ENCODE measurements at places on chromosomes 2 and 18.

- DNase-seq = no peak
Observed at GRCh38 chr2:74128206-74128605, 19.5 kb downstream of the BOLA3 start.

DNA sequence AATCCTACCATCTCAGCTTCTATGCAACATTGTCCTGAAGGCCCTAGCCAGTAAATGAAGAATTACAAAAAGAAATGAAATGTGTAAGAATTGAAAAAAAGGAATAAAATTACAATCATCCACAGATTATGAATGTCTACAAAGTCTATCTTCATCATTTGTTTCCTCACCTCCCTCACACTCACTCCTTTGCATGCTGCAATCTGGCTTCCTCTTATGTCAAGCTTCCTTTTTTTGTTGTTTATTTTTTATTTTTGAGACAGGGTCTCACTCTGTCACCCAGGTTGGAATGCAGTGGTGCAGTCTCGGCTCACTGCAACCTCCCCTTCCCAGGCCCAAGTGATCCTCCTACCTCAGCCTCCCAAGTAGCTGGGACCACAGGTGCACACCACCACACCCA lies 129.0 kb downstream of the CABYR start:
- no peak for DNase-seq

DNA sequence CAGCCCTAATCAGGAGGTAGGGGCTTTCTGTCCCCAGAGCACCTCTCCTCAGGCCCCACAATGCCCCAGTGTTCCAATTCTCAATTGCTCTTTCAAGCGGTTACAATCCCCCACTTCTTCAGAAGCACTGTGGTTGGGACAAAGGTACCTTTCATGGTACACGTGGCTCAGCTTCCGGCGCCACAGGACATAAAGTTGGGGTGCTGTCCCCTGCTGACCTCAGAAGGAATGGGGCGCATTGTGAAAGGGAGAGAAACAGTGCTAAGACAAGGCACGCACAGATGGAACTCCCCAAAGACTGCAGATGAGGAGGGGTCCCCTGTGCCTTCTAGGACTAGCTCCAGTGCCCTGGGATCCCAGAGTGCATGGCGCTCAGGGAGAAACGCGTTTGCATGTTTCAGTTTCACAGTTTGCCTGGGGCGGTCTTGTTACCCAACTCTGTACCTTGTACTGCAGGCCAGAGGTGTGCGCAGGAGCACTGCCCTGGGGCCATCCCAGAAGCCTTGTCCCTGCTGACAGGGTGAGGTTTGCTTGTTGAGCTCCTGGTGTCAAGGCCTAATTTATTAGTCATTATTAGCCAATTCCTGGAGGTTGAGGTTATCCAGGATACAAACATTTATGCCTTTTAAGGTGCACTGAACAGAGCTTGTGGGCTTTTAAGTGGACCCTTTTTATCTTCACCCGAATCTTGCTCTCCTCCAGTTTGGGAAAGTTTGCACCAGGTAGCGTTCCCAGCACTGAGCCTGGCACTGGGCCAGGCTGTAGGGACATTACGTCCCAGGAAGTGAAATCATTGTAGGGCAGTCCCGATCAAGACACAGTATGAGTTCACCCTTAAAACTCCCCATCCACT lies 7.6 kb downstream of the CNDP1 start:
- DNase-seq = no peak

DNA sequence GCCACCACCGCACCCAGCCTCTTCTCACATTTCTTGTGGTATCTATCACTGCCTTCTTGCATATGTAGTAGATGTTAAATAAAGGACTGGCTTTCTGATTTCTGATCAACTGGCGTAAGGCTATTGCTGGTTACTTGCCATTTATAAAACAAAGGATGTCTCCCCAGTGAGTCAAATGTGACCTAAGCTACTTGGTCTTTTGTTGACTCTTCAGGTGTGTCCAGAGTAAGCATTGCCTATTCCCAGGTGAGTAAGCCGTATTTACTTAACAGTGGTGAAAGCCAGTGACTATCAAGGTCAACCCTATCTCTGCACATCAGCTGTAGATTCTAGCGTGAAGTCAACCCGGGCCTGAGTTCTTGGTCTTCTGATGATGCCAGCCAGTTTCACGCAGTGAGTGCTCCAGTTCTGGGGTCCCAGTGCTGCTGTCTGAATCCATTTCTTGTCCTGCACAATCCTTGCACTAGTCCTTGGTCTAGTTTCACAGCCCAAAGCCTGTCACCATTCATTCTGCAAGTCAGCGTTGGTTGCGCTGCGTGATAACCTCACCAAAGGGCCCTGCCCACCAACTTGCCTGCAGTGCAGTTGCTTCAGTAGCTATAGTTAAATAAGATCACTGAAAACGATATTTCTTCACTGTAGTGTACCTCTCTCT lies 120.2 kb downstream of the GBX2 start:
- no peak for DNase-seq

DNA sequence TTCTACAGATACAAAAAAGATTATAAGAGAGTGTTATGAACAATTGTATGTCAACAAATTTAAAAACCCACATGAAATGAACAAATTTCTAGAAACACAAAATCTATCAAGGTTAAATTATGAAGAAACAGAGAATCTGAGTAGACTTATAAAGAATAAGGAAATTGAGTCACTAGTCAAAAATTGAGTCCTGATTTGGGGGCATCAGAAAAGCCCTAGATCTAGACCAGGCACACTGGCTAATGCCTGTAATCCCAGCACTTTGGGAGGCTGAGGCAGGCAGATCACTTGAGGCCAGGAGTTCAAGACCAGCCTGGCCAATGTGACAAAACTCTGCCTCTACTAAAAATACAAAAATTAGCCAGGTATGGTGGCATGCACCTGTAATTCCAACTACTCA lies 15.3 kb upstream of the SPR start:
- DNase-seq = no peak

- DNase-seq = no peak
Observed at GRCh38 chr18:66616523-66616983, 12.7 kb upstream of the CDH19 start.

DNA sequence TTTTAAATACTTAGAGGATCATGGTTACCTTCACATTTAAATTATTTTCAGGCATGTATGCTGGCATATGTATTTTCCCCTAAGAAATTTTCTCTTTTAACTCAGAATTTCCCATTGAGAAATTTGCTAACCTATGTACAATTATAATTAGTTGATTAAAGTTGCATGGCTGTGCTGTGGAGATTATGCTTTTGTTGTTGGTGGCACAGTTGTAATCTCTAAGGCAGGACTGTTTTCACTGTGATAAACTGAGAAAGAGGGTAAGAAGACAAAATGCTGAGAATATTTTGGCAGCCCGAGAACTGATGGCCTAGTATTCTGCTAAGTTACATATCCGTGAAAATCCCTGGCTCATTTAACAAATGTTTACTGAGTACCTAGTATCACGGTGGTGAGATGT lies 1.4 kb downstream of the VRK2 start:
- DNase-seq = no peak

DNA sequence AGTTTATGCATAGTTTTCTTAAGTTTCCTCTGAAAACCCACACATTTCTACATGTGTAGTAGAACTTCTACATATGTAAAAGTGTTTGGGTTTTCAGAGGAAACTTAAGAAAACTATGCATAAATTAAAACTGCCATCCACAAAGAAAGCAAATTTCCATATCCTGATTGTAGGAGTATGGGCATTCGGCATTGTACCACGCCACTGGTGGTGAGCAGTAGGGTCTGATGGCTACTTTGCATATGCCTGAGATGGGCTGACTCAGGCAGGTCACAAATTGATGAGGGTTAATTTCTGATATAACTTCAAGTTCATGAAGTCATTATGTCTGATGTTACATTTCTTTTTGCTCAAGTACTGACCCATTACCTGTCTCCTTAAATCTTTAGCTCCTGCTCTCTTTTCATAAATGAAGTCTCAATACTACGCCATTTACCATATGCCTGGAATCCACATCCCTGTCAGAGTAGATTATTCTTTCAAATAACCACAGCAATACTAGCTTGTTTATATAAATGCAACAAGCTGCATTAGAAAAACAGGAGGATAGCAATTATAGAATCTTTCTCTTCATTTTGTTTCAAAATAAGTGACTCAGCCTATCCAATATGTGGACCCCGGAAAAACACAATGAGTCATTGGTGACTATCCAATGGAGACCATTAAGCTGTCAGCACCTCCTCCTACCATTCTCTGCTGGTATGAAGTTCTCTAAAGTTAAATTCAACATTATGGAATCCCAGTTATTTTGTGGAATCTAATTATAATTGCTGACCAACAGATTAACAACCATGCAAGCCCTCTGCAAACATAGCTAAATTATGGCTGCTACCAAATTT lies 355.2 kb upstream of the UBE2E3 start:
- no peak for DNase-seq

GRCh38 chr18:3886575-3887322 lies 436.8 kb downstream of the TGIF1 start:
- no peak for DNase-seq

DNA sequence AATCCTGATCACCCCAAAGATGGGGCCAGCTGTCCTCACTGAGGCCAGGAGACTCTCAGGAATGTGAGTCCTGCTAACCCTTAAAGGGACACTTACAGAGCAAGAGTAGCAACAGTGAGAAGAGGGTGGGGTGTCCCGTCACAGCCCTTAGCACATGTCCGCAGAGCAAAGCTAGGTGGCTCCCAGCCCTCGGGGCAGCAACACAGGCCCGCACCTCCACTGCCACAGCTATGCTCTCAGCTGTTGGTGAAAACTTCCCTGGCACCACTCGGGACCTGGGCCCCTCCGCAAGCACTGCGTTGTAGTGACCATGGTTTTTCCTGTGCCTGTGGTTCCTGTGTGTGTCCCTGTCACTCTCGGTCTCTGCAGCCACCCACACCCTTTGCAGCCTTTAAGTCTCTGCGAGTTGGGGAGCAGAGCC lies 76.4 kb upstream of the UXS1 start:
- DNase-seq = no peak

- peak; percentile 10 for DNase-seq
Observed at GRCh38 chr2:134120406-134120732, 133.5 kb upstream of the MGAT5 start.

DNA sequence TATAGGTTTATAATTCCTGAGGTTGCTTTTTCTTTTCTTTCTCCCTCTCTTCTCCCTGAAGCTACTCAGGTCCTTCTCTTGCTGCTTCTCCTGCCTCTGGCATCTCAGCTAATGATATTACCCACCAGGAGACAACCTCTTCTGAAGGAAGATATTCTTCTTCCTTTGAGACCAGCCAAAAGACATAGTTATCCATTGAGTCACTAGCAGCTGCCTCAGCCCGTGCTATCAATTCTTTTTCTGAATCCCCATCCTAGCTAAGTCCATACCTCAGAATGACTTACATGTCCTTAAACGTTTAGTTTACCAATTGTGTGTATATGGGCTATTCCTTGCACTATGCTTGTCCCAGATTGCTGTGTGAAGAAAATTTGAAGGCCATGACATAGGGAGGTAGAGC lies 25.0 kb upstream of the RNF103 start:
- no peak for DNase-seq

All from naive thymus-derived CD4-positive, alpha-beta T cell (primary cell).